ENCODE measurements at places on chromosomes 16 and 17.

DNA sequence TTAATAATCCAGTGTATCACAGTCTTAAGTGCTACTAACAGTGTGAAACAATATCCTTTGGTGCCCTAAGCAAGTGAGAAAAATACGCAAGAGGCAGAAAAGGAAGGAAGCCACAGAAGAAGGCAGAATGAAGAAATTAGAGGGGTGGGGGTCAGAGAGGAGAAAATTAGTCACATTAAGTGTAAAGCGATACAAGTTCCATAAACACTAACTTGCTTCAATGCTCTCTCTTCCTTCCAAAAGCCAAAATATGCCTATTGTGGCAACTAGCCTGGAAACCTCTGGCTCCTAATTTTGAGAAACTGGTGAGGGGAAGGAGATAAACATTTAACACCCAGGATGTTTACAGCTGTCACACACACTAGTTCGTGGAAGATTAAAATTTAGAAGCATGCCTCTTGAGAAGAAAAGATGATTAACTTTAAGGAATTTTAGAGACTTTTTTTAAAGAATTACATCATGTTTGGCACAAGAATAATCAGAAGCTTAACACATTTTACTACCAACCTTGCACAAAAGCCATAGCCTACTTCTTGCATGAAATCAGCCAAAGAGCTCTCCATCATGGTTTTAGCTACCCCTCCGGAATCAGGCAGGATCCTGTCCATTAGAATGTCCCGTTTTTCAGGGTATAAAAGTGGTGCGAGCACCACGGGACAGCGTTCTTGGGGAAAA, 44.7 kb downstream of the CNOT1 start:
- DNase-seq = no peak

DNA sequence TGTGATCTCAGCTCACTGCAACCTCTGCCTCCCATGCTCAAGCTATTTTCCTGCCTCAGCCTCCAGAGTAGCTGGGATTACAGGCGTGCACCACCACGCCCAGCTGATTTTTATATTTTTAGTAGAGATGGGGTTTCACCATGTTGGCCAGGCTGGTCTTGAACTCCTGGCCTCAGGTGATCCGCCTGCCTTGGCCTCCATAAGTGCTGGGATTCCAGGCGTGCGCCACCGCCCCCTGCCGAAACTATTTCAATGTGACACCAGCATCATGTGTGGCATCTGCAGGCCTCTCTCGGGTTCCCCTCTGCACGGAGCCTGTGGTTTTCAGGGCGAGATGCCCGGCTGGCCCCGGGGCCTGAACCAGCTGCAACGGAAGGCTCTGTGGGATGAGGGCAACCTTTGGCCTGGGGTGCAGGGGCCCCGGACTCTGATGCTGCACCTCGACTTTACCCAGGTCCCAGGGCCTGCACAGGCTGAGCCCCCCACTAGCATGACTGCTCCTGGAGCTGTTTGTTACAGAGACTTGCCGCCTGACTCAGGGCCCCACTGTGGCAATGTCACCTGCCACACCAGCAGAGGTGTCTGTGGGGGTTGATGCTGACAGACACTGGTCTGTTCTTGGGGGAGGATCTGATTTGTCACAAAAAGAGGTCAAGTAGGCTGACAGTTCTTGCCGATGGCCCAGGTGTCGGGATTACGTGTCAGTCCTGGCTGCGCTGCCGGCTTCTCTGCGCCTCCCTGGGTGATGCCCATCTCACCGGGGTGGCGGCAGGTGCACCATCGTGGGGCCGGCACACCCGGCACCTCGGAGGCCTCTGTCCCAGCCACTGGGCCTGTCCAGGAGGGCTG, 8.6 kb upstream of the TEX19 start:
- DNase-seq = no peak

- no peak for DNase-seq
Observed at GRCh38 chr16:48136547-48137360, 19.0 kb downstream of the ABCC12 start.

GRCh38 chr16:85479972-85480726, 133.0 kb upstream of the GSE1 start:
- no peak for DNase-seq

DNA sequence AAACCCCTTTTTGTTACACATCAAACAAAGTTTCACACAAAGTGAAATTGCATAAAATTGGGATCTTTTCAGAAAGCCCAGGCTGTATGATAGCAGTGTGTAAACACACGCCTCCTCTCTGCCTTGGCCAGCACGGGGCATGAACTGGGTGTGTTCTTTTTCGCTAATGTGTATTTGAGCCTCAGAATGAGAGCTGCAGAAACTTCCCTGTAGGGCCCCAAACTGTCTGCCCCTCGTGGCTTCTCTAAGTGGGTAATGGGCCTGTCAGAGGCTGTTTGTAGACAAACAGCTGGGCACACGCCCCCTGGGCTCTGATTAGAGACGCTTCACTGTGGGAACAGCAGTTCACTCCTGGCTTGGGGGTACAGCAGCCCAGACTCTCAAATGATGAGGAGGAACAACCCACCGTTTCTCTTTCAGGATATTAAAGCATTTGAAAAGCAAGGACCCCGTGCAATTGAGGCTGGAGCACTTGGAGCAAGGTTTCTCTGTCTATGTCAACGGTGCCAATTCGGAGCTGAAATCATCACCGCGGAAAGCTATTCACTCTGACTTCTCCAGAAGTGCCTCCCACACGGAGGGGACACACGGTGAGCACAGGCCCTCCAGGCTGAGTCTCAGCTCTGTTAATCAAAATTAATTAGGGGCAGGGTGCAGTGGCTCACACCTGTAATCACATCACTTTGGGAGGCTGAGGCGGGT, 78.4 kb downstream of the KATNIP start:
- no peak for DNase-seq

GRCh38 chr17:51152766-51153209, 571 bp upstream of the NME1 start:
- DNase-seq = no peak

DNA sequence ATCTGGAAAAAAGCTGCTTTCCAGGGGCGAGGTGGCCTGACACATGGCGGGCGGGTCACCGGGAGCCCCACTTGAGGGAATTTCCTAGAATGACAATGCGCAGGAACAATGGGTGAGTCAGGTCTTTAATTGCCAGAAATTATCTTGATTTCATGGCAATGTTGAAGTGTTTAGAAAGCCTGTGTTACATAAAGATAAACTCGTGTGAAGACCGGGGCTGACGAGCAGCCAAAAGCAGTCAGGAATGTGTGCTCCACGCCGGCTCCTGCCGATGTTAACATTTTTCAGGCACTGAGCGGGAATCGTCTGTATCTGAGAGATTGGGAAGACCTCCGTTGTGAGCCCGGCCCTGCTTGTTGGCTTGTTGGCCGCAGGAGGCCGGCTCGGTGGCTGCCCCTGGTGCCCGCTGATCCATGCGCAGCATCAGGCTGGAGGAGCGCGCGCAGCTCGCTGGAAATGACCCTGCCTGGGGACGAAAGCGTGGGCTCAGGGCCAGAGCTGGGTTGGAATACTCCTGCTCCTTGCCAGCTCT, 353.1 kb downstream of the FOXL1 start:
- no peak for DNase-seq

GRCh38 chr17:76261421-76262215, 3.5 kb upstream of the UBALD2 start:
- DNase-seq = no peak

DNA sequence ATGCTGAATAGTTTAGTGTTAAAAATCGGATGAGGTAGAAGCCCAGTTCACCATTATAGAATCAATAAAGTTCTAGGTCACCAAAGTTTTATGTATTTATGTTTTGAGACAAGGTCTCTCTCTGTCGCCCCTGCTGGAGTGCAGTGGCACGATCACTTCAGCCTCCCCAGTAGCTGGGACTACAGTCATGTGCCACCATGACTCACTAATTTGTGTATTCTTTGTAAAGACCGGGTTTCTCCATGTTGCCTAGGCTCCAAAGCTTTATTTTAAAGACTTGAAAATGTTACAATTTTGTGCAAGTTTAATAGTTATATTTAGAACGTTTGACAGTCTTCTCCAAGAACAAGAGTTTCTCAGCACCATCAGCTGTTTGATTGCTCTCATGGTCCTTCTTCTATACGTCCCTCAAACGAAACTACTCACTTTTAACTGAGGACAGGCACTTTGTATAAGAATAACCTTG, 32.1 kb downstream of the NDE1 start:
- no peak for DNase-seq

- DNase-seq = no peak
Observed at GRCh38 chr17:36463916-36464764, 22.3 kb upstream of the ZNHIT3 start.

- DNase-seq = no peak
Observed at GRCh38 chr17:13253733-13254410, 236.0 kb upstream of the ELAC2 start.

DNA sequence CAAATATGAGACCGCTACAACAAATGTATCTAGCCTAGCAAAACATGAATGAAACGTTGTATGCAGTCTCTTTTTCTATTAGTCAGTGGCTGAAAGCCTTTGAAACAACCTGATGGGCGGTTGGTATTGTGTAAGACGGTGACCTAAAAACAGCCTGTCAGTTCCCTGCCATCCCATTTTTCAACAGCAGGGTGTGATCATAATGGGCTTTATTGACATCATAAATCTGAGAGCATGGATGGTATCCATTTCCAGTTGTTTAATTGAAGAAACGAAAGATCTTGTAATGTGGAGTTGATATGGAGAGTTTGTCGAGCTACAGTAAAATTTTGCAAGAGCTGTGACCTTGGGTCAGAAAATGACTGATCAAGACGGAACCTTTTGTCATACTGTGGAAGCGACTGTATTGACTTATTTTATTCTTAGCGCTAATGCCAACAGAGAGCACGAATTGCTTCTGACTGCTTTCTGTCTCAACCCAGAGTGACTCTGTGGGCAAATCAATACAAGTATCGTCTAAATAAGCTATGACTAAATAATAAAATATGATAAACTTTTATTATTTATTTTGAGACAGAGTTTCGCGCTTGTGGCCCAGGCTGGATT, 12.3 kb upstream of the MEIOB start:
- DNase-seq = no peak

DNA sequence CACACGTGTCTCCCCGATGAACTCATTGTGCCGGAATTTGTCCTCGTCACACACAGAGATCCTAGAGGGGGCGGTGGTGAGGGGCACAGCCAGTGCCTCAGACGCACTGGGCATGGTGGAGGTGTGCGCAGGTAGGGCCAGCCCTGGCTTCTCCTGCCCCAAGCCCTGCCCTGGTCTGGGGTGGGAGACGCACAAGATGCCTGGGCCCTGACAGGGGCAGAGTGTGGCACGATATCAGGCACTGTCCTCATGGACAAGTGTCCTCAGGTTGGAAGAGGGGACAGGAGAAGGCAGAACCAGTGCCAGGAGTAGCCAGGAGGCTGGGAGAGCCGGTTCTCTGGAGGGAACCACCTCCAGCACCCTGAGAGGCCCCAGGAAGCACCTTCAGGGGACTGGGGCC, 20.0 kb downstream of the DOC2B start:
- no peak for DNase-seq

GRCh38 chr17:3988297-3989040, 24.2 kb upstream of the ATP2A3 start:
- no peak for DNase-seq

DNA sequence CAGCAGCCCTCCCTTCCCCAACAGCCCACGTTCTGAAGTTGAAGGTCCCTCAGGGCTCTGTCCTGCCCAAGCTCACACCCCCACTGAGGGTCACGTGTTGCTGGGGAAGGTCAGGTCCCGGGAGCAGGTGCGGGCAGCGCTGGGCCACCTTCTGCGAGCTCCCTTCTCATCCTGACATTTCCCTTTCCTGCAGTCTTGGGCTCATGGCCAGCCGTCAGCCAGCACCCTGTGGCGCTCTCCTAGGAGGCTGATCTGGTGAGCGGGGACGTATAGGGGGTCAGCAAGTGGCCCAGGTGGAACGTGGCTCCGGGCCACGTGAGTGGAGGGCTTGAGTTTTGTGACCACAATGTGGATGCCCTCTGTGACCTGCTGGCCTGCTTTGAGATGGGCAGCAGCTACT, 73.4 kb downstream of the RAP1GAP2 start:
- DNase-seq = no peak

DNA sequence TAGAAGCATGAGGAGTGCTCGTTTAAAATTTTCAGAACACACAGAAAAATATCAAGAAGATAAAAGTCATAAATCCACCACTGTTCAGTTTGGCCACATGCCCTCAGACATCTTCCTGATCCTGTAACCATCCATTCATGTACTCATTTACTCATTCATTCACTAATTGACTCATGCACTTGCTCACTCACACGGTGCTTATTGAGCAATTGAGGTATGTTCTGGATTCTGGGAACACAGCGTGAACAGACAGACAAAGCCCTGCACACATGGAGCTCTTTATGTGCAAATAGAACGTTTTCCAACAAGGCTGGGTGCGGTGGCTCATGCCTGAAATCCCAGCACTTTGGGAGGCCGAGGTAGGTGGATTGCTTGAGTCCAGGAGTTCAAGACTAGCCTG, 10.2 kb upstream of the NATD1 start:
- no peak for DNase-seq

DNA sequence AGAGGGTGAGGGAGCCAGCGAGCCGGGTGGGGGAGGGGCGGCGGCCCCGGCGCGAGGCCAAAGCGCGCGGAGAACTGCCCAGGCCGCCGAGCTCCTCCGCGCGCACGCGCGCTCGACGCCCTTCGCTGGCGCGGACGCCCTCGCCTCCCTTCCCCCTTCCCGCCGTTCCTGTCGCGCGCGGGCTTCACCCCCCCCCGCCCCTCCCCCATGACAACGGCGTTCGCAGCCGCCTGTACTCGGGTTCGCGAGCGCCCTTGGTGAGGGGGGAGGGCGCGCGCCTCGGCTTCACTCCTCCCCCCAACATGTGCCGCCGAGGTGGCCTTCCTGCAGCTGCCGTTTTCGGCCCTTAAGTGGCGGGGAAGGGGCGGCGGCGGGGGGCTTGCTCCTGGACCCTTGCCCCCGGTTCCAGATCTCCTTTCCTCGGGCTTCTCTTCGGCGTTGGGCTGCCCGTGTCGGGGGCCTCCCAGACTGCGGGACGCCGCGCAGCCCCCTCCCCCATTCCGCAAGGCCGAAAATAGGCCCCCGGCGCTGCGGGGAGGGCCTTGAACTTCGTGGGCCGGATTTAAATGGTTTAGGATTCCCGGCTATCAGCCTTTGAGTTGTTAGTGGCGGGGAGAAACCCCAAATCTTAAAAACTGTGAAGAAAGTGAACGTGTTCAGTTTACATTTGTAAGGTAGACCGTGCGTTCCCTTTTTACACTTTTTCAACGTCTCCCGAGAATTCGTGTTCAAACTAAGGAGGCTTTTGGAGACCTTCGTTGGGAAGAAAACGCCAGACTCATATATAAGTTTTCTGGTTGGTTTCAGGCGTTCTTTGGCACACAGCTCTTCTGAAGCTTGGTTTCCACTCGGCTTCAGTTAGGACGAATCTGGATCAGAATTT, 653 bp downstream of the SRRM2 start:
- DNase-seq = no peak

- DNase-seq = no peak
Observed at GRCh38 chr16:57165938-57166337, 19.9 kb downstream of the PSME3IP1 start.

GRCh38 chr17:30921544-30922196, at the start of gene ADAP2:
Gene ADAP2 (plus strand): TSS chr17:30921945. CDS start chr17:30922015, 70 bp downstream.
- DNase-seq = no peak

- DNase-seq = no peak
Observed at GRCh38 chr16:11687601-11688519, 19.6 kb downstream of the SNN start.

Data from HS-27A (cell line).